Panc1 (cell line): ENCODE measurements at places on chromosomes 11 and 22.

- no peak for DNase-seq
Observed at GRCh38 chr11:116478669-116479668, 293.8 kb downstream of the BUD13 start.

DNA sequence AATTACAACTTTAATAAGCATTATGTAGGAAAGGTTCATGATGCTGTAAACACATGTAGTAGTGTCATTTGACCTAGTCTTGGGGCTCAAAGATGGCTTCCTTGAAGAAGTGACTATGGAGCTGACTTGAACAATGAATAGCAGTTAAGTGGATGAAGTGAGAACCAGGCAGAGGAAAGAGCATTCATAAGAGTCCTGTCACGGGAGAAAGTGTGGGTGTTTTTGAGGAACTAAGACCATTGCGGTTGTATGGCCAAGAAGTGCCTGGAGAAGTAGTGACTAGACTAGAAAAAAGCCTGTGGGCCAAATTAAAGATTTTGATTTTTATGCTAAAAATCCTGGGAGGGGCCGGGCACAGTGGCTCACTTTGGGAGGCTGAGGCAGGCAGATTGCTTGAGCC is 7.2 kb upstream of the IL18BP start:
- DNase-seq: no peak

DNA sequence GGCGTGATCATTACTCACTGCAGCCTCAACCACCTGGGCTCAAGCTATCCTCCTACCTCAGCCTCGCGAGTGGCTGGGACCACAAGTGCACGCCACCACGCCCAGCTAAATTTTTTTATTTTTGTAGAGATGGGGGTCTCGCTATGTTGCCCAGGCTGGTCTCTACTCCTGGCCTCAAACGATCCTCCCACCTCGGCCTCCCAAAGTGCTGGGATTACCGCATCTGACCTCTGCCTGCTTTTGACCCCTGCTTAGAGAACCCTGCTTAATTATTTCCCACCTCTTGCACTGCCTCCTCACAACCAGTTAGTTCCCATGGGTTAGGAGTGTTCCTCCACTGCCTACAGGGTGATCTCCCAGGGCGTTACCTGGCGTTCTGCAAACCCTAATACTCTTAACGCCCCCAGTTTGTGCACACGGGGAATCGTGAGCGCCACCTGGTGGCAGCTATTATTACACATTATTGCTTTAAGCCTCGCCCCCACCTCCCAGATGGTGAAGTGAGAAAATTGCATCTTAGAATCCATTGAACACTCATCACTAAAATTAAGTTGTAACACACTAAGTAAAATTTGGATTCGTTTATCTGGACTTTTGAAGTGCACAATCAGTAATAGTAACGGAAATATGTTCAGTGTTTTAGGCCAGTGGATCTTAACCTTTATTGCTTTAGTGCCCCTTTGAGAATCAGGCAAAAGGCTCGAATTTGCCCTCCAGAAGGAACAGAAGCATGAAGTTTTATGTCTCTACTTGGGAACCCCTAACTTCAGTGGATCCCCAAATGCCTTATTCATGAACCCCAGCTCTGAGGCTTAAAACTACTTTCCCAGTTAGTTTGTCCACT is 61.4 kb upstream of the ASPHD2 start:
- no peak for DNase-seq

DNA sequence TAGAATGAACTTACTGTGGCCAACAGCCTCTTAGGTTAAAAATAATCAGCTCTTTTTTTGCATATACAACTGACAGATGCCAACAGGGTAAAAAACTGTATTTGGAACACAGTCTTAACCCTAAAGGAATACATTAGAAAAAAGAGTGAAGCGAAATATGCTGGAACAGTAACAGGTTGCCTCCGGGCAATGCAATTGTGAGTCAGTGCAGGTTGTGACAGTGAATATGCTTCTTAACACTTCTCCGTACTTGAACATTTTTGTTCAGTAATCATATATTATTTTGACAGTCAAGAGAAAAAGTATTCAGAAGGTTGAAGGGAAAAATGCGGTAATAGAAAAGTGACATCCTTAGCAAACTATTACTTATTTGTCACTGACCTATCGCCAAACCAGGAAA is 98.5 kb downstream of the DBX1 start:
- no peak for DNase-seq

DNA sequence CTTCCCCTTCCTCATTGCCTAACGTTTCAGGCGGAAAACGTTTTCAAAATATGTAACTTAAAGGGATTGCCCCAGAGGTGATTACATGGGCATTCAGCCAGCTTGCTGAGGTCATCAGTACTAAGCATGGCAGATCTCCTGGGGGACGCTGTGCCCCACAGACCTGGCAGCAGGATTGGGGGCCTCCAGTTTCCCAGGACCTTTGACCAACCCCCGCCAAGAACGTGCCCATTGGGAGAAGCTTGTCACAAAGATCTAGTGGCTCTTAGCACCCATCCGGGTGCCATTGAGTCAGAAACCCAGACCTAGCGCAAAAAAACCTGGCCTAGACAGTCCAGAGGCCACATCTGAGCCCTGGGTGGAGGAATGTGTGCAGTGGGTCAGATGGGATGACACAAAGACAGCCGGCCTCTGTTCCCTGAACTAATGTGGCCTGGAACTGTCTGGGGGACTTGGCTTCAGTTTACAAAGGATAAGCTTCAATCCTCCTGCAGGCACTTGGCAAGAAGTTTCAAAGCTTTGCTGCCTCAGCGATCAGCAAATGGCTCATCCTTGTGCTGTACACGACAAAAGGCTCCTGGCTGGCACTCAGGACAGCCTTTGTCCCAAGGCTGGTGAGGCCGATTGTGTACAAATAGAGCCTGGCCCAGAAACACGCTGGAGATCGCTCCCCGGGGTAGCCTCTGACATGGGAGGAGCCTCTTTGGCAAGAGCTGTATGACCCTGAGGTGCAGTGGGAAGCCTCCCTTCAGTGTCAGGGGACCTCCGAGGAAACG is 9.5 kb downstream of the C1QTNF6 start:
- no peak for DNase-seq

GRCh38 chr22:50599816-50600455 is 657 bp upstream of the MAPK8IP2 start:
- no peak for DNase-seq

GRCh38 chr11:45856044-45856468 is 8.8 kb downstream of the CRY2 start:
- DNase-seq: no peak

DNA sequence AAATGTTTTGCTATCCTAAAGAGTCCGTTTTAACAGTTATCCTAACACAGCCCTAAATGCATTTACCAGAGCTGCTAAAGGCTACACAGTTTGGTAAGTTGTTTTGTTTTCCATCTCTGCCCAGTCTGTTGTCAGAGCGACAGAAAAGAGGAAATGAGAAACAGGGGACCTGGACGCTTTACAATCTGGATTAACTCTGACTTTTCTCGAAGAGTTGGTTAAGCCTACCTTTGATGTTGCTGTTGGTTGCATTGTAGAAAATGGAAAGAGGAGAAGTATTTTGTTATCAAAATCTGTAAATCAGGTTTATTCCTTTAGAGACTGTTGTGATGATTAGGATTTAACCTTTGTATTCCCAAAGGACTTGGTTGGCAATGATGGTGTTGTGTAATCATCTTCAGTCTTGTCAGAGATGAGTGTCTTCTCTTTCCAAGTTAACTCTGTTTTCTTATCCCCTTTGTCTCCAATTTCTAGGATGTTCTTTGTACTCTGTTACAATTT is 481 bp downstream of the ANGPTL5 start:
- DNase-seq: peak; percentile 41

DNA sequence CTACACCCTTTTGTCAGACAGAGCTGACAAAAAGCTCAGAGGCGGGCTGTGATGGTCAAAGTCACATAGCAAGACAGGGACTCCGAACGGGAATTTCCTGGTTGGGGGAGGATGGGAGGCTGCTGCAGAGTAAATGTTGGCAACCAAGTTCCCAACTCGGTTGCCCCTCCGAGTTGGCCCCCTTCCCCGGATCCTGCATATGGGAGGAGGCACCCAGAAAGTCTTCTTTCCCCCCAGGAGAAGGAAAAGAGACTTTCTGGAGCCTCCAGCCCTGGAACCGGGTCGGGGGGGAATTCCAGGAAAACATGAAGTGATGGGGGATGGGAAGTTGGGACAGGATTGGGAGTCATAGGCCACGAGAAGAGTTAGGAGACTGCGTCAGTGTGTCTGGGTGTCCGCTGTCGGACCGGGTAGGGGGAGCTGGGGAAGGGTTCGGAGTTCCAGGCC is 614 bp downstream of the SELENOM start:
- no peak for DNase-seq

DNA sequence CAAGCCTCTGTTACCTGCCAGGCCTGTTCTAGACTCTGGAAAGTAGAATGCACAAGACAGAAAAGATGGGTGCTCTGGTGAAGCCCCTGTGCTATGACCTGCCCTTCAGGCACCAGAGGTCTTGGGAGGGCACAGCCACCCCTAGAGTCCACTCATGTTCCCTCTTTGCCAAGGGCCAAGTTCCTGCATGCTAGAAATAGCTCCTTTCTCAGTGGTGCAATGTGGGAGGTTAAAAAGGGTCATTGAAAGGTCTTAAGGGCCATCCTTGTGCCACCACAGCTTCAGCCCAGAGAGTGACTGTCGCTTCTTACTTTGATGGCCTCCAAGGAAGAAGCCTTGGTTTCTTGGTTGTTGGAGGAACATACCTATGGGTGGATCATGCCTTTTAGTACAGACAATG is 84.6 kb upstream of the PARVA start:
- DNase-seq: no peak

DNA sequence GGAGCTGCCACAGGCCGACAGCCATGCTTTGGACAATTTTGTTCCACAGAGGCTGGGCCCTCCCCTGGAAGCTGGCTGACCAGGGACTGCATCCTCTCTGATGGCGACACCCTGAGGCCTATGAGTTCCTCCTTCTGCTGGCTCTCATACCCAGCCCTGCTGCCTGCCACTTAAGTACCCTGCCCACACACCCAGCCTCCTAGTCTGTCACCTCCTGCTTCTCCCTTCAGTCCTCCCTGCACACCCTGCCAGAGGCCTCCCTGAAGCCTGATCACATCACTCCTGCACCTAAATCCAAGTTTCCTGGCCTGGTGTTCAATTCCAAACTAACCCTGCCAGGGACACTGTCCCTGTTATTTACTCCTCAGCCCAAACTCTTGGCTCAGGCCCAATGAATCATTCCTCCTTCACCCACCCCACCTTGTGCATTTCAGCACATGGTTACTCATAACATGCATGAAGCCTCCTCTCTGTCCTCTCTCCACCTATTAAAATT is 136.7 kb upstream of the NECTIN1 start:
- no peak for DNase-seq

GRCh38 chr11:33892906-33893594 is 1.2 kb upstream of the LMO2 start:
- DNase-seq: no peak

GRCh38 chr11:68889948-68890446 is 13.6 kb downstream of the MRPL21 start:
- no peak for DNase-seq

DNA sequence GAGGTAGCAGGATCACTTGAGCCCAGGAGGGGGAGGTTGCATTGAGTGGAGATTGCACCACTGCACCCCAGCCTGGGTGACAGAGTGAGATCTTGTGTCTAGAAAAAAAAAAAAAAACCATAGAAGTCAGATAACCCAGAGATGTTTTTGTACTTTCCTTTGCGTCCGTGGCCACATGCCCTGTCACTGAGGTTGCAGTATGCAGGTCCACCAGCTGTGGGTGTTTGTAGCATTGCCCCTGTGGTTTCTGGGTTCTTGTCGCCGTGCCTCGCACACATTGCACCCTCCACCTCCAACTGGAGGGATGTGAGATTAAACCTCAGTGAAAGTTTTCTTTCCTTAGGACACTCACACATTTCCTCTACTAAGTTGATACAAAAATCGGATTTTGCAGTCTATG is 70.3 kb downstream of the TNRC6B start:
- DNase-seq: no peak

DNA sequence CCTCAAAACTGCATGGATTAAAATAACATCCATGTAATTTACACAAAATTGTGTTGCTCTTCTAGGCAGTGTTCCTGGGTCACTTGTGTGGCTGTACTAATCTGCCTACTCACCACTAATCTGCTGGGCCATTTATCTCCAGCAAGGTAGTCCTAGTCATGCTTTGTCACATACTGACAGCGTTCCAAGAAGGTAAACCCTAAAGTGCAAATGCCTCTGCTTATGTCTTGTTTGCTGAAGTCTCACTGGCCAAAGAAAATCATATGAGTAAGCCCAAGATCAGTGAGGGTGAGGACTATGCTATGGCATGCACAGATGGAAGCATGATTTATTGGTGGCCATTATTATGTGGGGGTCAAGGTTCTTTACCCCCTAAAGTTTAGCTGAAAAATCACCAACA is 630.2 kb upstream of the LUZP2 start:
- DNase-seq: no peak

DNA sequence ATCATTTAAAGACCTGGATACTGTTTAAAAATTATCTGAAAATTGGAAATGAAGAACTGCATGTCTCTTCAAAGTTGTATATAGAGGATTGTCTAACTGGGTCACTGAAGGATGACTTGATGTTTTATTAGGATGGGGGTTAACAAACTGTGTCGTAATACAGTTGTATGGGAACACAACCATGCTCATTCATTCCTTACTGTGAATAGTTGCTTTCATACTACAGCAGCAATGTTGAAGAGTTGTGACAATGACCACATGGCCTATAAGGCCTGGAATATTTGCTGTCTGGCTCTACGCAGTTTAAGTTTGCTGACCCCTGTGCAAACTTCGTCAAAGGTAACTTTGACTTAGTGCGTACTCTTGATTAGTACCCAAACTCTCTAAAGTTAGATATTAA is 38.4 kb downstream of the FDX1 start:
- DNase-seq: no peak

DNA sequence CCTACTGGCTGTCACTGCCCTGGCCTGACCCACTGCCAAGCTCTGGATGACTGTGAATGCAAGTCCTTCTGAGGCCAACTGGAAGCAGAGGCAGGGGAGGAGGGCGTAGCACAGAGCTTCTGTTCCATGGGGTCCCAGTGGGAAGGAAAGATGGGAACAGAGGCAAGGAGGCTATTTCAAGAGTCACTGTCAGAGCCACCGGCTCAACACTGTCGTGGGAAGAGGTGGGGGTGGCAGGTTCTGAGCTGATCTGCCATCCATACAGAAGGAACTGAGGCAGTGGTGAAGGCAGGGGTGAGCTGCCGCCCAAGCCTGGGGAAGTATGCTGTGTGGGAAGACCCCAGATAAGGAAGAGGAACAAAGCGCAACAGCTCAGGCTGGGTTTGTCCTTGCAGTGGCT is 54.7 kb downstream of the SGSM3 start:
- DNase-seq: no peak

DNA sequence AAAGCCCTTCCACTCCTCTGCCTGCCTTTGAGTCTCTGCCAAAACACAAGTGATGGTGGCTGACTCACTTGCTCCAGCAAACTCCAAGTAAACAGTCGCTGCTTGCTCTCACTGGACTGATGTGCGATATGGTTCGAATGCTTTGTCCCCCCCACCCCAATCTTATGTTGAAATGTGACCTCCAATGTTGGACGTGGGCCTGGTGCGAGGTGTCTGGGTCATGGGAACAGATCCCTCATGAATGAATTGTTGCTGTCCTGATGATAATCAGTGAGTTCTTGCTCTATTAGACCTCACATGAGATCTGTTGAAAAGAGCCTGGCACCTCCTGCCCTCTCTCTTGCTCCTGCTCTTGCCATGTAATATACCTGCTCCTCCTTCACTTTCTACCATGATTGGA is 747.9 kb downstream of the OPCML start:
- no peak for DNase-seq

GRCh38 chr11:93199616-93200015 is 1.8 kb upstream of the SLC36A4 start:
- DNase-seq: no peak

GRCh38 chr11:59754494-59754858 is 700 bp upstream of the STX3 start:
- DNase-seq: no peak
